Hepatocyte (in vitro differentiated cells): ENCODE measurements at places on chromosomes 5 and 9. TPM values are rescaled to one million over a fixed set of nuclear protein-coding genes. Genes with fewer than 3 reads are reported as not detected.

GRCh38 chr5:154728939-154729588 lies 26.1 kb upstream of the LARP1 start:
- no peak for DNase-seq
- no peak overlapping the region for H3K27ac ChIP-seq
- H3K36me3 ChIP-seq: no peaks in the 10 kb centered on the region
- peaks cover 5% of the 10 kb centered on the region for H3K4me1 ChIP-seq

DNA sequence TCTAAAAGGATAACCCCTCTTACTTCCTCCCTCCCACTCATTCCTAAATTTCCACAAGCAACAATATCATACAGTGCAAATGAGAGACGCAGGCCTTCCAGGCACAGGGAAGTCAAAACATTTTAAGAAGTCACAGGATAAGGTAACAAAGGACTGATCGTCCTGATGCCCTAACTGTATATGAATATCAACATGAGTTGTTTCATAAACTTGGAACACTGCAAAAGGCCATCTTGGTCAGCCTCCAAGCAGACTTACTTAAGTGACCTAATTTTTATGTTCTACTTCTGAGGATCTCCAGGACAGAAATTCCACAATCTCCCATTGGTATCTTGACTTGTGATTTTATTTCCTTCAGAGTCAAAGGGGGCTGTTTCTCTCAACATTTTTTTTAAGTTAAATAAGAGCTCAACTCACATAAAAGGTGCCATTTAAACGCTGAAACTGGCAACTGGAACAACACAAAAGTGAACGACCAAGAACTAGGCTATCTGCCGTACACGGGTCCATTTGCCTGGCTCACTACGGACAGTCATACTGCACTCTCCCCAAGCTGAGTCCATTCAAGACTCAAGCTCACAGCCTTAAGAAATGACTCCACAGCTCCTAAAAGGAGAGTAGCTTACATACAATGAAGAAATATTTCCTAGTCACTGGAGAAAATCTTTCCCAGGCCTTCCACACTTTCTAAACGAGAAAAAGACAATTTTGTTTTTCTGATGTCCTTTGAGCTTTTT lies 71.3 kb downstream of the LHFPL2 start:
- H3K4me1 ChIP-seq: peaks cover 13% of the 10 kb centered on the region
- no peak for DNase-seq
- H3K27ac ChIP-seq: peak overlapping the region; percentile 25
- H3K36me3 ChIP-seq: no peaks in the 10 kb centered on the region
- no peak overlapping the region for H3K4me3 ChIP-seq

GRCh38 chr9:35682051-35682450 lies 7.7 kb downstream of the TPM2 start:
- H3K4me3 ChIP-seq: no peak overlapping the region
- no peaks in the 10 kb centered on the region for H3K4me1 ChIP-seq
- DNase-seq: no peak
- no peak overlapping the region for H3K27ac ChIP-seq
- H3K36me3 ChIP-seq: no peaks in the 10 kb centered on the region

Gene LRRC19
- total RNA-seq: 44.6 and 44.8 TPM in 2 replicates

Gene ATP6V0E1
- total RNA-seq: 216 and 283 TPM in 2 replicates

Gene PCDHB16
- total RNA-seq: 2.2 and 3.4 TPM in 2 replicates

- no peak overlapping the region for H3K4me3 ChIP-seq
- H3K27me3 ChIP-seq: no peaks in the 10 kb centered on the region
- H3K27ac ChIP-seq: peak overlapping the region; percentile 46
Observed at GRCh38 chr9:96169901-96170300, 132.1 kb downstream of the HSD17B3 start.

GRCh38 chr5:14086261-14086660 lies 56.9 kb upstream of the TRIO start:
- H3K27me3 ChIP-seq: no peaks in the 10 kb centered on the region
- H3K27ac ChIP-seq: no peak overlapping the region
- no peak overlapping the region for H3K4me3 ChIP-seq

DNA sequence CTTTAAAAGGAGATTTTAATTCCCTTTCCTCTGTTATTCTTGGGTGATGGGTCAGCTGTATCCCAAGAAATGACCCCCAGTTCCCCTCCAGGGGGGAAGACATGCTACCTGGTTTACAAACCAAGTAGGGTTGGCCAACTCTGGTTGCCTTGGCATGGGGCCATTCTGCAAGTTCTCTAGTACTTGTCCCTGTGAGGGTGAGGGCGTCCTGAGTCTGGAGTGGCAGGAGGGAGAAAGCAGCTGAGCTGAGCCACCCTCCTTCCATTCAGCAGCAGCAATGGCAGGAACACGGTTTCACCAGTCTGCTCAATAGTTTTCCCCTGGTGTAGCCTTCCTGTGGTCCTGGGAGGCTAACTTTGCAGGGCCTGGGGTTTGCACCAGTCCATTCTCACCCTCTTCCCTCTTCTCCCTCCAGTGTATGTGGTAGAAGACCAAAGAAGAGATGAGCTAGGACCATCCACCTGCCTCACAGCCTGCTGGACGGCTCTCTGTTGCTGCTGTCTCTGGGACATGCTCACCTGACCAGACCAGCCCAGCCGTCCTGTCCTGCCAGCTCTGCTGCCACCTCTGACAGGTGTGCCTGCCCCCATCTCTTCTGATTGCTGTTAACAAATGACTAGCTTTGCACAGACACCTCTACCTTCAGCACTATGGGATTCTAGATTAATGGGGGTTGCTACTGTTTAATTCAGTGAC lies 59.9 kb downstream of the PFDN1 start:
- no peaks in the 10 kb centered on the region for H3K36me3 ChIP-seq
- peaks cover 27% of the 10 kb centered on the region for H3K4me1 ChIP-seq
- peak overlapping the region; percentile 91 for H3K27ac ChIP-seq

GRCh38 chr9:37001459-37001858 lies 32.6 kb downstream of the PAX5 start:
- H3K4me3 ChIP-seq: no peak overlapping the region
- peaks cover 90% of the 10 kb centered on the region for H3K27me3 ChIP-seq
- H3K4me1 ChIP-seq: no peaks in the 10 kb centered on the region
- no peak overlapping the region for H3K27ac ChIP-seq
- no peaks in the 10 kb centered on the region for H3K36me3 ChIP-seq

- no peak overlapping the region for H3K27ac ChIP-seq
- DNase-seq: no peak
- no peaks in the 10 kb centered on the region for H3K4me1 ChIP-seq
- H3K4me3 ChIP-seq: no peak overlapping the region
- no peaks in the 10 kb centered on the region for H3K36me3 ChIP-seq
- H3K27me3 ChIP-seq: no peaks in the 10 kb centered on the region
Observed at GRCh38 chr9:27791311-27791710, 218.0 kb upstream of the C9orf72 start.

- H3K36me3 ChIP-seq: no peaks in the 10 kb centered on the region
- no peak overlapping the region for H3K4me3 ChIP-seq
- H3K4me1 ChIP-seq: no peaks in the 10 kb centered on the region
- no peak overlapping the region for H3K27ac ChIP-seq
- no peaks in the 10 kb centered on the region for H3K27me3 ChIP-seq
Observed at GRCh38 chr9:83177747-83178146, 114.8 kb upstream of the RASEF start.

DNA sequence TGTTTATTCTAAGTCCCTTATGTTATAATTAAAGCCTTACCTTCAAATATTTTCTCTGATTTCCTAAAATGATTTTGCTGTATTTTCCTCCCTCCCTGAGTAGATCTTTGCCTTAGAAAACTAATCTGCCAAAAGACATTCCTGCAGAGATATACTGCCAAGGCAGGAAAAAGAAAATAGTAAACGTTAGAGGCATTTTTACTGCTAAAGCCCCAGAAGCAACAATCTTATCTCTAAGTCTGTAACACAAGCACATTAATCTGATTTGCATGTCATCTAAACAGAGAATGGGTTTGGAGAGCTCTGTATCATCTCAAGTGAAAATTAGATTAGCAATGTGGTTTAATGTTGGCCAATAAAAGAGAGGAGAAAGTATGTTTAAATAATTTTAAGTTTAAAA lies 847.7 kb downstream of the MAT2B start:
- H3K4me1 ChIP-seq: peaks cover 36% of the 10 kb centered on the region
- no peak for DNase-seq
- H3K36me3 ChIP-seq: no peaks in the 10 kb centered on the region
- no peak overlapping the region for H3K4me3 ChIP-seq
- no peaks in the 10 kb centered on the region for H3K27me3 ChIP-seq

DNA sequence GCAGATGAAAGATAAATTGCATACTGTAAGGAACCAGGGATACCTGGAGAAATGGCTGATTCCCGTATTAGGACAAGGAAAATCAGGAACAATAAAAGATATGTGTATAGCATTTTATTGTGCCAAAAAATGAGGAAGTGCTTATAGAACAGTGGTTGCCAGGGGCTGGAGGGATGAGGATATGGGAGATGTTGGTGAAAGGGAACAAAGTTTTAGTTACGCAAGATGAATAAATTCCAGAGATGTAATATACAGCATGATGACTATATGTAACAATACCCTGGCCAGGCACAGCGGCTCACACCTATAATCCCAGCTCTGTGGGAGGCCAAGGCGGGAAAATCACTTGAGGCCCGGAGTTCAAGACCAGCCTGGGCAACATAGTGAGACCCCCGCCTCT lies 101.8 kb downstream of the CDK5RAP2 start:
- no peaks in the 10 kb centered on the region for H3K4me1 ChIP-seq
- no peaks in the 10 kb centered on the region for H3K36me3 ChIP-seq
- DNase-seq: no peak
- H3K4me3 ChIP-seq: no peak overlapping the region
- no peaks in the 10 kb centered on the region for H3K27me3 ChIP-seq
- H3K27ac ChIP-seq: no peak overlapping the region

Gene OR1J2
- total RNA-seq: not detected in 2 replicates

- H3K4me1 ChIP-seq: no peaks in the 10 kb centered on the region
- DNase-seq: no peak
- no peak overlapping the region for H3K27ac ChIP-seq
- H3K36me3 ChIP-seq: no peaks in the 10 kb centered on the region
- H3K27me3 ChIP-seq: no peaks in the 10 kb centered on the region
- H3K4me3 ChIP-seq: no peak overlapping the region
Observed at GRCh38 chr5:119031905-119032304, 39.0 kb upstream of the DMXL1 start.
